GM13977 (cell line): ENCODE measurements at places on chromosomes 6 and 20.

- DNase-seq, result no peak
Observed at GRCh38 chr6:14422061-14422460, 304.5 kb downstream of the CD83 start.

GRCh38 chr20:49853640-49854039, 41.0 kb downstream of the SLC9A8 start:
- DNase-seq, result no peak

GRCh38 chr20:48478370-48478769, 349.4 kb downstream of the PREX1 start:
- DNase-seq, result no peak

DNA sequence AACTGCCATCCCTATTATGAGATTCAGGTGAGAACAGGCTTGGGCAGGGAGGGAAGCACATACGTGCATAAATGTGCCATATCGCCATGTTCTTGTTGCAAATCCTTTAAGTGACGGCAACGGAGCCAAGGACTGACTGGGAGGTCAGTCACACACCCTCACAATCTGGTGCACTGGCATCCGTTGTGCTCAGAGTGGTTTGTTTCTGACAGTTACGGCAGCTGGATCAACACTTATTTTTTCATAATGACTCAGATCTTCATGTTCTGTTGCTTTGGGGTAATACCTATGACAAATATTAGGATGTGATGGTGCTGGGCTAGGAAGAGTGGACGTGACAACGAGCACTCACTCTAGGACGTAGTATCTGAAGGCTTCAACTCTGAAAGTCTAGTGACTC, 56.2 kb upstream of the PREP start:
- peak; percentile 36 for DNase-seq

- no peak for DNase-seq
Observed at GRCh38 chr6:24053057-24053456, 73.0 kb upstream of the NRSN1 start.

DNA sequence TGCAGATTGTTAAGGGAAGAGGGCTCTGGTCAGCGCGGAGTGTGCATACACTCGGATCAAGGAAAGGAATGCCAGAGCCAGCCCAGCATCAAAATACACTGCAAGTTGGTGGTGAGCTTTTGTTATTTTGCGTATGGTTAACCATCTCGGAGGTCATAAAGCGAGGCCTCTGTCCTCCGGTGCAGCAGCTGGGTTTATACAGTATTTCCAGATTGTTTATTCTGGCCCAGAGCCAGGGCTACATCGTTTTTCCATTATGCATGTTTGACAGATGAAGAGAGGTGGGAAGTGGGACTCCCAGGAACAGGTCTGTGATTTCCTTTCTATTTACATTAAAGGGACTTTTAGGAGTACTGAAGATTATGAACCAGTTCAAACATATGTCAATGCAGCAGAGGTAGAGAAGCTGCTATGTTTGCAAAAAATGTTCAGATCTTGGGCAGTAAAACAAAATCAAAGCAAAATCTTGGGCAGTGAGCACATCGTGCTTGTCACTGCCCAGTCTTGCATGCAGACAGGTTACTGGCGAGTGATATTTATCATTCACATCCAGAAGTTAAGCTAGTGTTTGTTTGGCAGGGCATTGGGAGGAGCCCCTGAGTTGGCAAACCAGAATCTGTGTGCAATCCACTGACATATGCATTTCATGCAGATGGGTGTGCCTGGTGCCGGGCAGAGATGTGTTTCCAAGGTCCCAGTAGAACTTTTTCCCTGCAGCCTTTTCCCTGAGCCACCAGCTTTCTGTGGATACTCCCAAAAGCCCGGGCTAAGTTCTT, 256.3 kb upstream of the TAB2 start:
- DNase-seq, result no peak

- no peak for DNase-seq
Observed at GRCh38 chr6:165268987-165269386, 40.4 kb downstream of the C6orf118 start.

GRCh38 chr6:137641474-137642077, 147.4 kb upstream of the OLIG3 start:
- DNase-seq, result peak; percentile 43

- no peak for DNase-seq
Observed at GRCh38 chr6:90681863-90682262, 95.0 kb upstream of the MAP3K7 start.

- DNase-seq, result no peak
Observed at GRCh38 chr6:35603326-35604202, 85.2 kb downstream of the FKBP5 start.

DNA sequence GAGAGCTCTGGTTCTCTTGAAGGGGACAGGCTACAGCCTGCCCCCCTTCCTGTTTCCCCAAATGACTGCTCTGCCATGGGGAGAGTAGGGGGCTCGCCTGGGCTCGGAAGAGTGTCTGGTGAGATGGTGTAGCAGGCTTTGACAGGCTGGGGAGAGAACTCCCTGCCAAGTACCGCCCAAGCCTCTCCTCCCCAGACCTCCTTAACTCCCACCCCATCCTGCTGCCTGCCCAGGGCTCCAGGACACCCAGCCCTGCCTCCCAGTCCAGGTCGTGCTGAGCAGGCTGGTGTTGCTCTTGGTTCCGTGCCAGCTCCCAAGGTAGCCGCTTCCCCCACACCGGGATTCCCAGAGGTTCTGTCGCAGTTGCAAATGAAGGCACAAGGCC, 9.8 kb downstream of the VEGFA start:
- no peak for DNase-seq

DNA sequence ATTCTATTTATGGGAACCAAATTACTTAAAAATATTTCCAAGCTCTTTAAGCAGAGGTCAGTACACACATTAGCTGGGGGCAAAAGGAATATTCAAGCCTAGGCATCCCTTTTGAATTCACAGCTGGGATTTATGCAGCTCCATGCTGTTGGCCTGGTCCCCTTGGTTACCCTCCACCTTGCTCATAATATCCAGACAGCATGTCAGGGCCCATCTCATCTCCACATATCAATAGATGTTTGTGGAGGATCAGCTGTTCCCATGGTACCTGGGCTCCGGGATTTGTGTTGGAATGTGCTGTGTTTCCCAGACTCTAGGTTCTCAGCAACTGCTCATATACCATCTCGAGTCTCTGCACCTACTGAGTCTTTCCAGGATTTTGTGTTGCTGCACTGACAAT, 534.8 kb downstream of the BMP2 start:
- no peak for DNase-seq

DNA sequence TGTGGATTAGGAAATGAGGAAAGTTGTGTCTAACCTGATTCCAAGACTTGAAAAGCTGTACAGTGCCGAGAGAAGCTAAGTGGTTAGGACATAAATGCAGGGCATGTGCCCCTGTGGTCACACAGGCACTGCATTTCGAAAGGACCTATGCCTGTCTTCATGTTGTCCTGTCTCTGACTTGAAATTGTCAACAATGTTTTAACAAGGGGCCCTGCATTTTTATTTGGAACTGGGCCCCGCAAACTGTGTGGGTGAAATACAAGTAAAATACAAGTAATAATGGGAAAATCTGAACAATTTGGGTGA, 38.8 kb downstream of the MRS2 start:
- no peak for DNase-seq

DNA sequence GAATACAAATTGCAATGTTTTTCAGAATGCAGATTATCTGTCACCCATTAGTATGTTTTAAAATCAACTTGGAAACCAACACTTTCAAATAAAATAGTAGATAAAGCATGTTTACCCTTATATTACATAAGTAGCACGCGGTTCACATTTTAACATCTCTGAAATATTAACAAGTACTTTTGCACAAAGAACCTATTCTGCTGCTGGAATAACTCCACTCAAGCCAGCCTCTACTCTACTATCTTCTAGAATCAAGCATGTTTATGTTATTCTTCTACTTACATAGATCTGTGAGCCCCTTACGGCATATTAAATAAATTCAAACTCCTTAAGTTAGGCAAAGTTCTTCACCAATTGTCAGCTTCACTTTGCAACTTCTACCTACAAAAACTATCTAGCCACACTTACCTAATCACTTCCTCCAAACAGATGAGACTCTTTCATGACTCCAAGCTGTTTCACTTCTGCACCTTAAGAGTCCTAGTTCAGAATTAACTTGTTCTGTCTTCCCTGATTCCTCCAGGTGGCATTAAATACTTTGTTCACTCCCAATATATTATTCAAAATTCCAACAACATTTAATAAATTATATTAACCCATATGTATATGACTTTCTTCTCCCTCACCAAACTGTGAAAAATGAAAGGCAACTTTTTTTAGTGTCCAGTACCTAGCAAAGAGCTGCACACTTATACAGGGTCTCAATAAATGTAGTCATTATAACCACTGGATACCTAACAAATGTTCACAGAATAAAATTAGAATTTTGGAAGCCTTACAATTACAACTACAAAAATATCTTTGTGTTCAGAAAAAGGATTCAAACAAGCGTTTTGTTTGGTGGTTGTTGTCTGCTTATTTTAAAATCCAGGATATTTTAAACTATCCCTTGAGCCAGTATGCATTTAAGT, 12.1 kb downstream of the CEP85L start:
- DNase-seq, result peak; percentile 17

GRCh38 chr6:46287681-46288080, 116.9 kb upstream of the ENPP5 start:
- DNase-seq, result no peak

GRCh38 chr6:70667256-70667710, 400 bp upstream of the SMAP1 start:
- no peak for DNase-seq

DNA sequence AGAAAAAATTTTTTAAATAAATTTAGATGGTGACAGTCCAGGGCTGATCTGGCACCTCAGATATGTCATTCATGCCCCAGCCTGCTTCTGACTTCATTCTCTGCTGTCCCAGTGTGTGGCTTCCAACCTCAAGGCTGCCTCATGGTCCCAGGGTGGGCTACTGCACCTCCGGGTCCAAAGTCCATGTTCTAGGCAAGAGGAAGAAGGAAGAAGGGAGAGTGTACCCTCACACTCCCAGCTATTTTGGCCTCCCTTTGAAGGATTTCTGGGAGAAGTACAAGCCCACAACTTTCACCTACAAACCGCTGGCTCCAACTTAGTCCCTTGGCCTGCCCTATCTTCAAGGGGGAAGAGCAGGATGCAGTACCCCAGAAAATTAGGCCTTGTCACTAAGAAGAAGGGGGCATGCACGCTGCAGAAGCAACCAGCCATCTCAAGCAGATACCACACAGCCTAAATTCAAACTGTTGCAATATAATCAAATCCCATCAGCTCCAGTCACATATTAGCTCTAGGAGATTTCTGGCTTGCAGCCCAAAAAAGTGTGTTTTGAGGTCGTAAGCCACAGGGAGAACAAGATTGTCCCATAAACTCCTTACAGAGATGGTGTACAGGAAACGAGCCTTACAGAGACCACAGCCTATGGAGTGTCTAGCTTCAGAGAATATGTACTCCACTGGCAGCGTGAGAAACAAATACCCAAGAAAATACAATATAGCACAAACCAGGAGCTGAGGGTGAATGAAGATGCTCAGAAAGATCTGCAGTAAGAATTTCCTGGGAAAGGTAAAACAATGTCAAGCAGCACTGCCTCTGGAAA, 906 bp upstream of the BTN3A2 start:
- no peak for DNase-seq

DNA sequence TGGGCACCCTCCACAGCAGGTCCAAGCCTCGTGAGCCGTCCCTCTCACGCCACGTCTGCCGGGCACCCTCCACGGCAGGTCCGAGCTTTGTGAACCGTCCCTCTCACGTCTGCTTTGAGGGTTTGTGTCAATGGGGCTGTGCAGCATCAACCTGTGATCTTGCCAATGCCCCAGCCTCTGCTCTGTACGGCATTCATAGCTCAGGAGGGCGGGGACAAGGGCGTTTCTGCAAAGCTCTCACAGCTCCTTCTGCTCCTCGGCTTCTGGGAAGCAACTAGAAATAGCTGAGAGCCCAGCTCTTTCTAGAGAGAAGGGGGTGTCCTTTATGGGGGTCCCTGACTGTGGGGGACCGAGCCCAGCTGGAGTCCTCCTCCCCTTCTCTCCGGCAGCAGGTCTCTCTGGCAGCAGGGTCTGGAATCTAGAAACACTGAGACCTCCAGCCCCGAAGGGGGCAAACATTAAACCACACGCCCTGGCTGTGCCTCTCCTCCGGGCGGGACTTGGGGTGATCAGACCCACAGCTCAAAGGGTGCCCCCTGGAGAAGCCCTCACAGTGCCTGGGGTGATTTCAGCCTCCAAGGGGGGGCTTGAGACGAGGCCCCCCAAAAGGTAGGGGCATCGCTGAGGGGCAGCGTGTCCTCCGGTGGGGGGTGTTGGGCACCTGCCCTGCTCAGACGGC, 41.2 kb upstream of the CHRNA4 start:
- no peak for DNase-seq

DNA sequence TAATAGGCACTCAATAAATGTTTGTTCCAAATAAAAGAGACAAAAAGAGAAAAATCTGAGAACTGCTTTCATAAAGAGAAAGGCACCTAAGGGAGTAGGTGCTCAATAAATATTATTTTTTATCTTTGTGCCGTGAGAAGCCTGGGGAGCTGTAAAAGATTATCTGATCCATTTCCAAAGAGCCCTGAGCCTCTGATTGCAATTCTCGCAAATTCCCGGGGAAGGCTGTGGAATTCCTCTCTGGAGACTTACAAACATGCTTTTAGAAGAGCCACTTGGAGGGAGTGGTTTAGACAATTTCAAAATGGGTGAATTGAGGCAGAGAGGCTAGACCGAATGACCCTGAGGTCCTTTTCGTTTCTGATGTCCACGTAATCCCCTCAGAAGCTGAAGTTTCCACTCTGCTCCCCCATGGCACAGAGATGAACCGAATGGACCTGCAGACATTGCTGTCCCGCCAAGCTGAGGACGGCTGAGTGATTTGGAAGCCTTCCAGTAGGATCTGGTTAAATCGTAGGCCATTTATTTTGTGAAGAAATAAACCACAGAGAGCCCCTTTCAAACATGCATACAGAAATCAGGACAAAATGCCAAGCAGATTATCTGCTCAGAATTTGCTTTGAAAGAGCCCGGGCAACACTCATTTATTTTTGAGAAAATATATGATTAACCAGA, 77.8 kb downstream of the PKHD1 start:
- DNase-seq, result no peak

GRCh38 chr20:33431797-33432381, 11.7 kb downstream of the SNTA1 start:
- DNase-seq, result no peak

GRCh38 chr6:127950566-127951145, 49.8 kb upstream of the THEMIS start:
- no peak for DNase-seq

GRCh38 chr20:21234806-21235483, 68.2 kb upstream of the XRN2 start:
- no peak for DNase-seq

- no peak for DNase-seq
Observed at GRCh38 chr6:148455674-148456558, 113.3 kb downstream of the SASH1 start.

DNA sequence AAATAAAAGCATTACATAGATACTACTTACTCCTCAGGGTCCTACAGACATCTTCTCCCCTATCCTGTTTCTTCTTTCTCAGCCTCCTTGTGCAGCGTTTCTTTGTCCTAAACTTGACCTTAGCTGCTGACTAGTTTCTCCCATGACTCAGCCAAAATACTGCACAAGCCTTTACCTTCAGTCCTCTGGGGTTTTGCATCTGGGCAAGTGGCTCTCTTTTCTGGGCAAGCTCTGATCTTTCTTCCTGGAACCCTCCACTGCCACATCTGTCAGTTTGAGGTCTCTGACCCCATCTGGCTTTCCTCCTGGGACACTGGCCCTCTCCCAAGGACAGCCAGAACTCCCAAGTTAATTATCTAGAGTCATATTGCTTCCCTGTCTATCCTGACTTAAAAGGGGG, 838.4 kb downstream of the DHX35 start:
- peak; percentile 5 for DNase-seq

GRCh38 chr6:161658211-161658610, 384.4 kb upstream of the AGPAT4 start:
- DNase-seq, result no peak

GRCh38 chr20:17647391-17648314, 34.4 kb downstream of the RRBP1 start:
- DNase-seq, result no peak
